Stimulated activated CD4-positive, alpha-beta T cell treated with anti-CD3 and anti-CD28 coated beads, Interleukin-12 subunit alpha, Interleukin-12 subunit beta, amount 100 ng/mL, for 48 hours (primary cell): ENCODE measurements at places on chromosomes 6 and 20.

GRCh38 chr6:37704923-37705238, 7.2 kb upstream of the MDGA1 start:
- DNase-seq: no peak

- DNase-seq: no peak
Measured at GRCh38 chr20:11376998-11377397, 540.7 kb upstream of the BTBD3 start.

DNA sequence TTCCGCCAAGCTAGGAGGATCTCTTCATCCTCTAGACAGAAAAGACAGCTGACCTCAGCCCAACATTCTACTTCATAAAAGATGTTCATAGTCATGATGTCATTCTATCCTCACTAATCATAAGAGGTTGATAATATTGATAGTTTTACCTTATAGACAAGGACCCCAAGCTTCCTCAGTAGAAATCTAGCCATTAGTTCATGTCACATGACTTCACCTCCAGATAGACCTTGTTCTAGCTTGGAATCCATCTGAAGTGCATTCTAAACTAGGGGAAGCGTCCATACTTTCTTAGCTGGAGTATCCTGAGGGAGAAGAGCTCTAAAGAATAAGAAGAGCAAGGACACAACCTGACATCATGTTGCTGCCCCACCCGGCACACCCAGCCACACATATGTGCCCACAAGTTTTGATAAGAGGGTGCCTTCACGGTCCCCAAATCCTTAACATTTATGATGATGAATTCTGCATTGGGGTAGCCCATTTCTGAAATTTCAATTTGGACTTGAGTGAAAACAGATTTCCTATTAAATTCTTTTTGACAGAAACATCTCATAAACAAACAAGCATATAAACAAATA, 292.5 kb upstream of the STXBP5 start:
- DNase-seq: no peak

DNA sequence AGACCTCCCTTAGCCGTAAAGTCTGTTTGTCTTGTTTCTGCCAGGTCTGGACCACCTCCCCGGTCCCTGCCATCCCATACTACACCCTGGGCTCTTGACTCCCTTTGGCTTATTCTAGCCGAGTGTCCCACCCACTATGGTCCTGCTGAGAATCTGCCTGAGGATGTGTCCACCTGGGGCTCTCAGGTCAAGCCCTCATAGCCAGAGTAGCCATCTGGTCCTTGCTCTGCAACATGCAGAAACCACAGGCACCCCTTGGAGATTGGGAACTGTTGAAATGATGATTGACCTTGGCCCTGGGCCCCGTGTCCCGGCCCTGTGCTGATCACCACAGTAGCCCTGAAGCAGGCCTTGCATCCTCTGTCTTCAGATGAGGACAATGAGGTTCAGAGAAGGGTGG, 44.0 kb downstream of the VSTM2L start:
- DNase-seq: no peak

DNA sequence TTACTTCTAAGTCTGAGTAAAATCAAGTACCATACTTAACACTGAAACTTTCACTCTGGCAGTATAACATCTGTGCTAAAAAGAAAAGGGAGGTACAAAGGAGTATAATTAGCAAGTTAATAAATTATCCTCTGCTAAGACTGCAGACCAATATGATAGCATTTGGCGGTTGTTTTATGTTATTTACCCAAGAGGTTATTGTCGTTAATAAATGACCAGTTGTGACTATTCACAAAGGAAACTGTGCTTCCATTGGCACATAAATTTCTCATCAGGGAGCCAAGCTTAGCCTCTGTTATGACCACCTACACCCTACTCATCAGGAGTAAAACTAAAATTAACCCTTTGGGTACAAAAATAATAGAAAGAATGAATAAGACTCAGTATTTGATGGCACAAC, 86.5 kb downstream of the CRYBG1 start:
- no peak for DNase-seq

DNA sequence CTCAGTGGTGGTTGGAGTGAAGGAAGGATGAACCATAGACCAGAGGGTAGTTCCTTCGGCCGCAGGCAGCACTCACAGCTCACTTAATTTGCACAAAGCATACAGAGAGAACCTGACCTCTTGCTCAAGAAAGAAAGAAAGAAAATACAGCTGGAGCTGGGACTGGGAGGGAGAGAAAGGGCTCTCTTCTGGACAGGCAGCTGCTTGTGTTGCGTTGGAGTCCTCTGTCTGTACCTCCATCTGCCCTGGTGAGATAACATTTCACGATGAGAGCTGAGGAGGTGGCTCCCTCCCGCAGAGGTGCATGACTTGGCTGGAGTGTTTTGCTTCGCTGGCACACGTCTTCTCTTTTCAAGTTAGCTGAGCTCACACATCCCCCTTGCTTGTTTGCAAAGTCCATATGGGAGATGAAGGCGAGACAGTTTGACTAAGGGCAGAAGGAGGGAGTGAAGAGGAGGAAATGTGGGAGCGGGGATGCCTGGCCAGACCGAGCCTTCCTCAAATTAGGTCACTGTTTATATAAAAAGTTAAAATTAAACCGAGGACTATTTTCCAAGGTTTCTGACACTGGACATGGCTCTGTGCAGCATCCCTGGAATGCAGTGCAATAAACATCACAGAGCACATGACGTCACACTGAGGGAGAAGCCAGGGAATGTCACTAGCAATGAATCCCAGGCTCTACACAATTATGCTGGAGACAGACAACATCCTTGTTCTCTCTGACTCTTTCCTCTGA, 359.4 kb downstream of the CD83 start:
- DNase-seq: no peak

DNA sequence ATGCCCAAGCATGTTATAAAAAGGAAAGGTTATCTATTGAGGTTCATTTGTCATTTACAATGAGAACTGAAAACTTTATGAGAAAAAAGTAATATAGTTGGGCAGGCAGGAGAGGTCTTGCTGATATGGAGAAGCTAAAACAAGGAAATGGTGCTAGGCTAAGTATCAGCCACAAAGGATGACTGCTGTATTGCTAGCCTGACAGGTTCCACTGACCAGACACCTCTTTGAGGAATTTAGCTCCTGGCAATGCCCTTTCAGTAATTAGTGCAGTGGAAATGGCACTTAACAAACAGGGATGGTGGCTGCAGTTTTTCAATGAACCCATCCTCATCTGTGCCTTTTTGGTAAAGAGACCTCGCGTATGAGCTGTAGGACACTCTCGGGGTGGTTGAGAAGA, 284.4 kb downstream of the ZFAND3 start:
- no peak for DNase-seq

- DNase-seq: no peak
Measured at GRCh38 chr6:170134031-170134470, 156.8 kb downstream of the DLL1 start.

- DNase-seq: no peak
Measured at GRCh38 chr6:85134172-85134571, 315.7 kb upstream of the NT5E start.

DNA sequence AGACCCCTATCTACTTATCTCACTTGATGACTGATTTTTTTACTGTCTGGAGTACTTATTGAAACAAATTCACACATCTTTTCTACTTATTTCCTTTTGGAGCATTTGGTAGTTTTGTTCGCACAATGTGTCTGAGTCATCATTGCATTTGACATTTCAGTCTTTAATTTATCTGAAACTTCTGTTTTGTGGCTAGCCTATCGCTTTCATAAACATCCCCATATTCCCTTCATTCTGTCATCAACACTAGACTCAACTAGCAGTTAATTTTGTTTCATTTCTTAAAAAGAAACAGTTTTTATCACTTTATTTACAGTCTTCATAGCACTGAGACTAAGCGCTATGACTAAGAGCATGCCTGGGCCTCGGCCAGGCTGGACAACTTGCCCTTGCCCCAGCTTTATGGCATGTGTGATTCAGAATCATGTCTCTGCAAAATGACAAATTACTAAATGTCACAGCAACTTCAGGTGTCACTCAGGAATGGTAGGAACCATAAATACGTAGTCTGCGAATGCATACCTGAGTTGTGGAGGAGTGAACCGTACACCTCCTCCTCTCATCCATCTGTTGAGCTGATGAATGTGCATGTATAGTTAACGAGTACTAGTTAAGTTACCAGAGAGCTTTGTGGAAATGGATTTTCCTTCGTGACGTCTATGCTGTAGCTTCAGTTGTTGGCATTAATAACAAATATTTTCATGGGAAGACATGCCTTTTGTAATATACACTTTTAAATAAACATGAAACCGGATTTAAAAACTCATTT, 16.2 kb downstream of the L3MBTL3 start:
- DNase-seq: no peak

DNA sequence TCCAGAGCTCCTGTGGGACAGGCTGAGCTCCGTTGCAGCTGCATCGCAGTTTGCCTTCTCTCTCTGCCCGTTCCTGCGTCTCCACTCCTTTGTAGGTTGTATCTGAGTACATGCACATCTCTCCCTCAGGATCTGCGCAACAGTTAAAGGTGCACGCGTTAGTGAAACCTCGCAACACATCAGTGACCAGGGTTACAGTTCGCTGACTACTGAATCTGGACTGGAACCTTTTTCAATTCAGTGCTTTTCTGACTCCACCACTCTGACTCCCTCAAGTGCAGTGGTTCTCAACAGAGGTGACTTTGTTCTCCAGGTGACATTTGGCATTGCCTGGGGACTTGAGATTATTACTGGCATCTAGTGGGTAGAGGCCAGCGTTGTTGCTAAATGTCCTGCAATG, 44.0 kb downstream of the UST start:
- DNase-seq: no peak

- DNase-seq: no peak
Measured at GRCh38 chr20:60648556-60648955, 603.5 kb upstream of the CDH4 start.

- DNase-seq: no peak
Measured at GRCh38 chr6:139903411-139904157, 529.1 kb upstream of the CITED2 start.

DNA sequence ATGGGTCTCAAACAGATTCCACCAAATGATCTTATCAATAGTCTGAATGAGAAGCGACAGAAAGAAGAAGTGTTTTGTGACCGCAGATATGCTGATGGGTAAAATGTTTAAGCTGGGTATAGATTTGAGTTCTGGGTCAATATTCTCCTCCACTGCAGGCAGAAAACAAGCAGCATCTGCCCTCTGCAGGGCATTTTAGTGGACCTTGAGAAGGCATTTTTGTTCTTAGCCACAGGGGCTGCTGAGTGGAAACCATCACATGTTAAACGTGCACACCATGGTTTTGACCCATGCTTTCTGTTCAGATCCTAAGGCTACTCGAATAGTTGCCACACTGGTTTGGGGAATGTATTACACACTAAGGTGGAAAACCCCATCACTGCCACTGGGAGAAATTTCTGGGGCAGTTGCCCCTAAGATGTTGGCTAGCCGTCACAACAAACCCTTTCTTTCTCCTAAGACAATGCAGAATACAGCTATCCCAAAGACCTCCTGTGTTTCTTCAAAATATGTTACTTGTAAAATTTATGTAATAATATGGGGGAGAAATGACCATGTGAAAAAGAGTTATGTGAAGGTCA, 5.5 kb downstream of the POU3F2 start:
- no peak for DNase-seq

- DNase-seq: no peak
Measured at GRCh38 chr6:146813554-146813953, 214.8 kb downstream of the ADGB start.

DNA sequence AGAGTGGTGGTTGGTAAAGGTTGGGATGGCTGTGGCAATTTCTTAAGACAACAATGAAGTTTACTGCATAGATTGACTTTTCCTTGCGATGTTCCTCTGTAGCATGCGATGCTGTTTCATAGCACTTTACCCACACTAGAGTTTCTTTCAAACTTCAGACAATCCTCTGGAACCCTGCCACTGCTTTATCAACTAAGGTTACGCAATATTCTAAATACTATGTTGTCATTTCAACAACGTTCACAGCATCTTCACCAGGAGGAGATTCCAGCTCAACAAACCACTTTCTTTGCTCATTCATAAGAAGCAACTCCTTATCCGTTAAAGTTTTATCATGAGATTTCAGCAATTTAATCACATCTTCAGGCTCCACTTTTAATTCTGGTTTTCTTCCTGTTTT, 161.2 kb upstream of the NRSN1 start:
- no peak for DNase-seq

GRCh38 chr20:33010133-33010504, 2.6 kb downstream of the BPIFB2 start:
- DNase-seq: no peak

DNA sequence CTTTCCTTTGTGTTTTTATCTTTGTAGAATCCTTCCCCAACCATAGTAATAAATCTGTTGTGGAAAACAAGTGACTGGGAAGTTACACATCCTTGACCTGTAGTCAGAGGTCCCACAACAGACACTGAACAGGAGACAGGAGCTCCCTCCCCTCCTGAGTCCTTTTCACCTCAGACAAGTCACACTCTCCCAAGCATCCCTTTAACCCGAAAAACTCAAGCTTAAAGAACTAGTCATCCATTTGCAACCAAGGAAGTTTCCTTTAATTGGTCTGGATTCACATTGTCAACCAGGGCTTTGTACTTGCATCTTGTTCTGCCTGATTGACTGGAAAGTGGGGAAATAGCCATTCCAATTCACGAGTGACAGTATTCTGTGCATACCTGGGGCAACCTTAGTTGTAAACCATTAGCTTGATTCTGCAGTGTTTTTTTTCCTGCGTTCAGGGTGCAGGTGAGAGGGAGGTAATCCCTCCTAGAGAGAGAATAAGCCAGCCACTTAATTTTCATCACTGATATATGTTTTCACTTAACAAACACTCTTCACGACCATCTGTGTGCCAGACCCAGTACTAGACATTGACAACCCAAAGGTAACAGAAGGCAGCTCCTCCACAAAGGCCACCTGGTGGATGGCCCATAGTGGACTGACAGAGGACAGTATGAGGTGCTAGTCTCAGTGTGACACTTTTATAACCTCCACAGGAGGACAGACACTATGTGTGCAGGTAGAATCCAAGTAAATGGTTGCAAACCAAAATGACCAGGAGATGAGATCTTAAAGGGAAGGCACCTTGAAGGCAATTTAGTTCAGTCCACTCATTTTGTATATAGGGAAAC, 112.4 kb downstream of the SLX4IP start:
- DNase-seq: no peak

DNA sequence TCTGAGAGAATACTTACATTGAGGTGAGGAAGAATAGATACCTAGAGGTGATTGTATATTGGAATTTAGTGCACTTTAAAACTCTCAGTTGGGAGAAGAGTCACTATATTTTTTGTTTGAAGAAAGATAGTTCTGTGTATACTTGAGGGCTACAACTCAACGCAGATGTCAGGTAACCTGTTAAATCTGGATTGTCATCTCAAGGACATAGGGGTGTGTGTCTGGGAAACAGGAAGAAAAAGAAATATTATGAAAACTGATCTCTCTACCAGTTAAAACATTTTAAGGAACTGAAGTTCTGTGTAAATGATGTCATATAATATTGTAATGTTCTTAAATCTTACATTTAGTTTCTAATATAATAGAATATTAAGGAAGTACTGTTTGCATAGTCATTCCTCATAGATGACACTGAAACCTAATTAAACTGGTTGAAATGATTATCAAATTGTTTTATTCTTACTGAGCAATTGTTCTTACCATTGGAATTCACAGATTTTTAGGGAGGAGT, 86.2 kb downstream of the SMAP1 start:
- no peak for DNase-seq
